ENCODE measurements at places on chromosomes 16 and 17. TPM values are rescaled to one million over a fixed set of nuclear protein-coding genes. Genes with fewer than 3 reads are reported as not detected.

Gene P2RX1
- total RNA-seq: 4.0 TPM

Gene KCNAB3
- 9.9 TPM for total RNA-seq

Gene KRT33B
- not detected for total RNA-seq

Gene ADAP2
- total RNA-seq: 2.0 TPM

Gene WDR90
- 73.7 TPM for total RNA-seq

Gene COX10
- total RNA-seq: 24.9 TPM

DNA sequence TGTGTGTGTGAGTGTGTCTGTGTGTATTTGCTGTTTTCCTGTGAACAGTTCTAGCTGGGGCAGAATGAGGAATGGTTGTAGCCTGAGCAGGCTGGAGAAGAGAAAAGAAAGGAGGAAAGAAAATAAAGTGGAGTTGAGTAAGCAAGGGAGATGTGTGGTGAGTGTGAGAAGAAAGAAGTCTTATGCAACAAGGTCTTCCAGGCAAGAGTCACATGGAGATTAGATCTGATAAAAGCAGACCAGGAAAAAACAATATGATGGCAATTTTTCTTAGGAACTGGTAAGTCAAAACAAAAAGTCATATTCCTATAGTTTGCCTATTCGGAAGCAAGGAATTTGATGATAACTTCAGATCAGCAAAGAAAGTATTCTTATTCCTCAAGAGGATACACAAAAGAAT lies 125.0 kb downstream of the HS3ST3A1 start:
- H3K27me3 ChIP-seq: no peaks in the 10 kb centered on the region
- no peaks in the 10 kb centered on the region for H3K4me1 ChIP-seq
- no peaks in the 10 kb centered on the region for H3K36me3 ChIP-seq
- H3K27ac ChIP-seq: no peak overlapping the region

GRCh38 chr16:71520550-71520949 lies 5.7 kb upstream of the CHST4 start:
- H3K36me3 ChIP-seq: no peaks in the 10 kb centered on the region
- no peak for DNase-seq
- no peak overlapping the region for H3K27ac ChIP-seq
- H3K27me3 ChIP-seq: peaks cover 4% of the 10 kb centered on the region

DNA sequence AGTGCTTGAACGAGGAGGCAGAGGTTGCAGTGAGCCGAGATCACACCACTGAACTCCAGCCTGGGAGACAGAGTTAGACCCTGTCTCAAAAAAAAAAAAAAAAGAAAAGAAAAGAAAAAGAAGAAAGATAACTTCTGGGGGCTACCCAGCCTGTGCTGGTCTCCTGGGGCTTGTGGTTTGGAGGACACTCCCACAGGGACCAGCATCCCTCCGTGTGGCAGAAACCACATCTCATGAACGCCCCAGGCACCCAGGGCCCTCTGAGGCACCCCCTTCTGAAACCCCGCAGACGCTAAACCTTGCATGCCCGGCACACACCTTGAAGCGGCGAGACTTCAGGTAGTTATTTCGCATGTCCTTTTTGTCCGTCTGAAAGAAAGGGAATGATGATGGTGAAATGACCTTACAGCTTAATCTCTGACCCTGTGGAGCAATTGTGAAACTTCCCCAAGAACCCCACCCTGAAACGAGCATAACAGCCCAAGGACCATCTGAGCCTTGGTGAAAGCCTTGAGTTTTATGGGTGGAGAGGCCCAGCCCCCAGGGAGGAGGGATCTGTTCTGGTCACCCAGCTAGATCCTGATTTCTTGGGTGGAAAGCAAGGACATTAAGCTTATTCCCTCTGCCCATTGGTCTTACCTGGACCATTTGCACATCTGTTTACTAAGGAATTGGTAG lies 55.0 kb downstream of the CNGB1 start:
- no peaks in the 10 kb centered on the region for H3K27me3 ChIP-seq
- no peak overlapping the region for H3K4me3 ChIP-seq
- H3K27ac ChIP-seq: no peak overlapping the region
- H3K36me3 ChIP-seq: no peaks in the 10 kb centered on the region

- H3K27me3 ChIP-seq: no peaks in the 10 kb centered on the region
- DNase-seq: no peak
- no peaks in the 10 kb centered on the region for H3K4me1 ChIP-seq
- no peaks in the 10 kb centered on the region for H3K36me3 ChIP-seq
- no peak overlapping the region for H3K27ac ChIP-seq
These were observed 120.6 kb upstream of the KCNJ16 start for GRCh38 chr17:69954241-69954925.

- no peak overlapping the region for H3K27ac ChIP-seq
- H3K4me1 ChIP-seq: peaks cover 7% of the 10 kb centered on the region
- no peak overlapping the region for H3K4me3 ChIP-seq
These were observed 206.2 kb downstream of the PRKCB start for GRCh38 chr16:24041834-24042631.

DNA sequence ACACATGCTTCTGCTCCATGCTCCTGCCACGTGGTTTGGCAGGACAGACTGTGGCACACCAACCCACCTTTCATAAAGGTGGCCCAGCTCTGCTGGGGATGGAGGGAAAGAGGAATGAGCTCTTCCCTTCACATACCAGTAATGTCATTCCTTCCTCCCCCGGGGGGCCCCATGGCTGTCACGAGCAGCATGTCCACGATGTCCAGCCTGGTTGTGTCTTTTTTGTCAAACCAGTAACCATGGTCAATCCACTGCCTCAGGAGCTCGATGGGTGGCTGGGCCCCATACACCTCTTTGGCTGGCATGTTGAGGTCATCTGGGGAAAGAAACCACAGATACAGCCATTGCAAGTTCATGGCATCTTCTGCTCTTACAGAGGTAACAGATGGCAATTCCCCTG lies 96.6 kb downstream of the LYRM1 start:
- H3K4me3 ChIP-seq: no peak overlapping the region
- H3K27ac ChIP-seq: no peak overlapping the region
- H3K27me3 ChIP-seq: peaks cover 7% of the 10 kb centered on the region
- H3K4me1 ChIP-seq: peaks cover 3% of the 10 kb centered on the region

GRCh38 chr16:89678258-89678657 lies 8.2 kb upstream of the CDK10 start:
- H3K27me3 ChIP-seq: no peaks in the 10 kb centered on the region
- no peak overlapping the region for H3K4me3 ChIP-seq
- H3K27ac ChIP-seq: no peak overlapping the region
- H3K4me1 ChIP-seq: no peaks in the 10 kb centered on the region

DNA sequence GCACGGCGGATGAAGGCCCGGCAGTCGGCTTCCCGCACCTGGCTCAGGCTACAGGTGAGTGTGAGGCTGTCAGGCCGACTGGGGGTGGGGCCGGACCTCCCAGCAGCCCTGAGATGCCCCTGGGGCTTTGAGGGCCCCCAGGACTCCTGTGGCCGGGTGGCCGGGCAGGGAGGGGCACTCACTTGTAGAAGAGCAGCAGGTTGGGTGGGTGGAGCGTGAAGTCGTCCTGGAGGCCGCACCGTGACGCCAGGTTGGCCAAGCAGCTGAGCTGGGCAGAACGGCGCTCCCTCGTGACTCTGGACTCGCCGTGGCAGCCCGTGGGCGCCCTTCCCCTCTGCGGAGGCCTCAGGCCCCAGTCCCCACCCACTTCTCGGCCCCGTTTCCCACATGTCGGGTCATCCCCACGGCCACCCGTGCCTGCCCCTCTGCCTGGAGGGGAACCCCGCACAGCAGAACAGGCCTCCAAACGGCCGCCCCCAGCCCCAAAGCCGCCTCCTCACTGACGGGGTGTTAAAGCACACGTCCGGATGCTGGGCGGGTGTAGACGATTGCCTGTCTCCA lies 12.9 kb downstream of the RPUSD1 start:
- DNase-seq: no peak
- H3K27me3 ChIP-seq: no peaks in the 10 kb centered on the region
- H3K4me3 ChIP-seq: no peak overlapping the region
- H3K27ac ChIP-seq: no peak overlapping the region
- H3K36me3 ChIP-seq: no peaks in the 10 kb centered on the region
- H3K4me1 ChIP-seq: peaks cover 2% of the 10 kb centered on the region

DNA sequence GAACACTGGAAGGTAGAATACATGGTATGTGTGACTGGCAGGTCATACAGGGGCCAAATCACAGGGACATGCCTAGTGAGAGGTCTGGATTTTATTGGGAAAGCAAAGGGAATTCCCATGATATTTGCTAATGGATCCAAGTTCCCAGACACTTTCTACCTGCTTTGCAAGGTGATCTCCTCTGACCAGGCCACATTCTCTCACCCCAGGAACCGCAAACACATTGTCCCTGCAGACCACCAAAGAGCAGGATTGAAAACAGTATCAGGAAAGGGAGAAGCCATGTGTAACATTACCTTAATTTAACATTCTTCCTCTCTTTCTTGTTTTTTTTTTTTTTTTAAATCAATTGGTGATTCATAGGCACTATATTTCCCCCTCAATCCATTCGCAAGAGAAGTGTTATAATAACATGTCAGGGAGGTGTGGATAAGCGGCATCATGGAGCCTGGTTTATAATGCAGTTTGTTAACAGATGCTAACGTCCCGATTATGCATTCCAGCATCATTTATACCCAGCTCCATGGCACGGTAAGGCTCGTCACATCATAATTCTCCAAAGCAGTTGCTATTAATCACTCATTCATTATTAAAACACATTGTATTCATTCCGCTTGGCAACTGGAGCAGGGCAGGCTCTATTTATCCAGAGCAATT lies 155.1 kb upstream of the CCL2 start:
- no peaks in the 10 kb centered on the region for H3K4me1 ChIP-seq
- H3K27ac ChIP-seq: no peak overlapping the region
- H3K36me3 ChIP-seq: no peaks in the 10 kb centered on the region
- DNase-seq: no peak
- H3K4me3 ChIP-seq: no peak overlapping the region
- peaks cover 4% of the 10 kb centered on the region for H3K27me3 ChIP-seq

DNA sequence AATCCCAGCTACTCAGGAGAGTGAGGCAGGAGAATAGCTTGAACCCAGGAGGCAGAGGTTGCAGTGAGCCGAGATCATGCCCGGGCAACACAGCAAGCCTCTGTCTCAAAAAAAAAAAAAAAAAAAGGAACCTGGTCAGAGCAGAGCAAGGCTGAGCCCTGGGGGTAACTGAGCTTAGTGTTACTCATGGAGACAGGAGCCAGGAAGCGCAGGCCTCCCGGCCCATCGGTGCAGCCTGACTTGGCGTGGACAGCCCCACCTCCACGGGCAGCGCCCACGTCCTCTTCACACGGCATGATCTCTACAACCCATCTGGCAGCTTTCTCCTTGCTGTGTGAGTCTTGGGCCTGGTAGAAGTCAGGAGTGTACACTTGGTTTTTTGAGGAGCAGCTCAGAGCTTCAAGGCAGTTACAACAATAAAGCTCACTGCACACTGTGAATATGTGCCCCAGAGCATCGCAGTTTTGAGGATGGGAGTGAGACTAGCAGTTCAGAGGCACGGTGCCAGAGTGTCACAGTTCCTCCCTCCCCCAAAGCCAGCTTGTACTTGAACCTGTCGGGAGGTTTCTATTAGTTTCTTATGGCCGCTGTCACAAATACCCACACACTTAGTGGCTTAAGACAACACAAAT lies 129.9 kb downstream of the RAP1GAP2 start:
- H3K4me1 ChIP-seq: no peaks in the 10 kb centered on the region
- DNase-seq: no peak
- no peak overlapping the region for H3K27ac ChIP-seq
- H3K4me3 ChIP-seq: no peak overlapping the region
- no peaks in the 10 kb centered on the region for H3K36me3 ChIP-seq

- peaks cover 19% of the 10 kb centered on the region for H3K36me3 ChIP-seq
- no peaks in the 10 kb centered on the region for H3K27me3 ChIP-seq
- peak overlapping the region; percentile 42 for H3K27ac ChIP-seq
- DNase-seq: no peak
- H3K4me3 ChIP-seq: no peak overlapping the region
- peaks cover 40% of the 10 kb centered on the region for H3K4me1 ChIP-seq
These were observed 34.0 kb downstream of the UBE2G1 start for GRCh38 chr17:4332296-4332970.

GRCh38 chr17:66531851-66532295 lies 229.5 kb downstream of the PRKCA start:
- peaks cover 48% of the 10 kb centered on the region for H3K4me1 ChIP-seq
- H3K36me3 ChIP-seq: peaks cover 60% of the 10 kb centered on the region
- H3K4me3 ChIP-seq: no peak overlapping the region
- DNase-seq: no peak
- no peaks in the 10 kb centered on the region for H3K27me3 ChIP-seq

DNA sequence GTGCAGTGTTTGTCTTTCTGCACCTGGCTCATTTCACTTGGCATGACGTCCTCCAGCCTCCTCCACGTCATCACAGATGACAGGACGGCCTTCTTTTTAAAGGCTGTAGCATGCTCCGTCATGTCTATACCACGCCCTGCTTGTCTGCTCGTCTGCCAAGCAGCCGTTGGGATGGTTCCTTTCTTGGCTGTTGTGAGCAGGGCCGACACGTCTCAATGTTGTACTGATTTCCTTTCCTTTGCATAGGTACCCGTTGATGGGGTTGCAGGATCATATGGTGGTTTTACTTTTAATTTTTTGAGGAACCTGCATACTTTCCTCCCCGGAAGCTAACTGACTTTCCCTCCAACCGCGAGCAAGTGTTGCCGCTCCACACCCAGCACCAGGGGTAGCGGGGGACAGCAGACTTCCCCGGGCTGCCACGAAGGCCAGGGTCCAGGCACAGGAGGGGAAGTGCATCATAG lies 212.2 kb upstream of the ZNF469 start:
- DNase-seq: no peak
- no peak overlapping the region for H3K4me3 ChIP-seq
- H3K27me3 ChIP-seq: peaks cover 22% of the 10 kb centered on the region
- no peak overlapping the region for H3K27ac ChIP-seq
- H3K4me1 ChIP-seq: peaks cover 2% of the 10 kb centered on the region
- no peaks in the 10 kb centered on the region for H3K36me3 ChIP-seq

DNA sequence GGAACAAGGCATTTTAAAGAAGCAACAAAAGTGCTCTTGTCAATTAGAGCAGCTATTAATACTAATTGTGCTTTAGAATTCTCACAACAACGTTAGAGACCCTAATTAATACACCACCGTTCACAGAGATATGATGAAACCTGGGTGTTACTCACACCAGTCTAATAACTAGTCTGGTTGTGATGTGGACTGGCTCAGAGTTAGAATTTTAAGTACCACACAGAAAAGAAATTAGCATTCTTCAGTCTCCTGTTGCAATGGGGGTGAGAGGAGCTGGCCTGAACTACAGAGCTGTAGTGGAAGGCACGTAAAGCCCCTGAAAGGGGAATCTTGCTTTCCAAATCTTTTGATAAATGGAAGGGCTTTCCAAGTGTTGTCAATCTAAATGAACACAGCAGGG lies 240.8 kb upstream of the TOX3 start:
- H3K36me3 ChIP-seq: no peaks in the 10 kb centered on the region
- no peaks in the 10 kb centered on the region for H3K27me3 ChIP-seq
- no peaks in the 10 kb centered on the region for H3K4me1 ChIP-seq
- H3K4me3 ChIP-seq: no peak overlapping the region

DNA sequence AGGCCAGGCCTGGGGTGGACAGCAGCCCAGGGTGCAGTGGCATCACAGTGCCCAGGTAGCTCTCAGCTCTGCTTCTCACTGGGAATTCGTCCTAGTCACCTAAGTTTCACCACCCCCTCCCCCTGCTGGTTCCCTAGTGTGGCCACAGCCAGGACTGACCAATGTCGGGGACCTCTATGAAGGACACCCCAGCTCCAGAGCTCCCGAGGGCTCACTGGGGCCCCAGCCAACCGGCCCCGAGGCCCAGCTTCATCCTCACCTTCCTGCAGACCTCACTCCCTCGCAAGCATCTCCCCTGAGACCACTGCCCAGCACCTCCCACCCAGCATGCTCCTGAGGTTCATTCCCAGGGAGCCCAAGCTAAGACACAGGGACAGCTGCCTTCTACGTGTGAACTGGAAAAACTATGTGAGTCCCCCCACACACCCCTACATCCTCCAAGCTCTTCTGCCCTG lies 4.9 kb downstream of the SPPL2C start:
- H3K4me3 ChIP-seq: no peak overlapping the region
- peaks cover 12% of the 10 kb centered on the region for H3K27me3 ChIP-seq
- no peaks in the 10 kb centered on the region for H3K36me3 ChIP-seq
- DNase-seq: no peak
- peaks cover 2% of the 10 kb centered on the region for H3K4me1 ChIP-seq
